Activated CD4-positive, alpha-beta T cell treated with anti-CD3 and anti-CD28 coated beads for 36 hours (primary cell): ENCODE measurements at places on chromosomes 6 and 20. TPM values are rescaled to one million over a fixed set of nuclear protein-coding genes. Genes with fewer than 3 reads are reported as not detected.

SOX4 gene
- 2.5 TPM for total RNA-seq

OR12D3 gene
- total RNA-seq, result not detected

GRCh38 chr6:74283532-74283931, 587.5 kb downstream of the CD109 start:
- no peak for DNase-seq

DNA sequence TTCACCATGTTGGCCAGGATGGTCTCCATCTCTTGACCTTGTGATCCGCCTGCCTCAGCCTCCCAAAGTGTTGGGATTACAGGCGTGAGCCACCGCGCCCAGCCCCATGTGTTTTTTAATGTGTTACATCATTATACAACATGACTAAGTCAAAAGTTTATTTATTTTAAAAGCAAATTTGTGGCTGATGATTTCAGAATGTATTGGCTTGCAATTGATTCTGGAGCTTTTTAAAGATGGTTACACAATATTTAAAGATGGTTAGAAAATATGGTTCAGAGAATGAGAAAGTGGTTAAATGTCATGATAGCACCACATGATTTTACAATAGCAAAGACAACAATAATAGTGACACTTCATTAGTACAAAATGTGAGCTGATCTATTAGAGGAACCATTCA, 80.5 kb downstream of the SASH1 start:
- no peak for DNase-seq

DEF6 gene
- 86.6 TPM for total RNA-seq

DNA sequence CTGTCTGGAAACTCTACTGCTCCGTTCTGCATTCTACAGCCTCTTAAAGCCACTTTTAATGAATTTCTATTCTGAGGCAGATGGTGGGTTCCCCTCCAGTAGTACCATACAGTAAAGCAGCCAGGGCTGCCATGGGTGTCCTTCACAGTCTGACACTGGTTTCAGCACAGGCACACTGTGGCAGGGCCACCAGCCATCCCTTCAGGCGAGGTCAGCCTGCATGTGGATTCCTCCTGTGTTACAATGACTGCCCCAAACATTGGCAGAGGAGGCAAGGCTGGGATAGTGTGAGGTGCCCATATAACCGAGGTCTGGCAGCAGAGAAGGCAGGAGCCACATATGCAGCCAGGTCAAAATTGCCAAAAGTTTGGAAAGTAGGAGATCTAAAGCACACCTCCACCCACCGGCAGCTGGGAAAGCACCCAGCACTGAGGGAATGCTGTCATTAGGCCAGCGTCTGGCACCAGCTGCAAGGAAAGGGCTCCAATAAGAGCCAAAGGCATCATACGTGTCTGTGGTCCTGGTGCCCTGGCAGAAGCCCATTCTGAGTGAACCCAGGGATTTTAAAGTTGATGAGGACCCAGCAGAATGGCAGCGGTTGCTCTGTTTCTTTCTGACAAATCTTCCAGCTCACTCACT, 24.0 kb downstream of the STK35 start:
- no peak for DNase-seq

GRCh38 chr20:4726710-4727397, 5.1 kb downstream of the PRND start:
- DNase-seq, result peak; percentile 77

GRCh38 chr20:57350081-57350710, 859 bp upstream of the RAE1 start:
- no peak for DNase-seq

DNA sequence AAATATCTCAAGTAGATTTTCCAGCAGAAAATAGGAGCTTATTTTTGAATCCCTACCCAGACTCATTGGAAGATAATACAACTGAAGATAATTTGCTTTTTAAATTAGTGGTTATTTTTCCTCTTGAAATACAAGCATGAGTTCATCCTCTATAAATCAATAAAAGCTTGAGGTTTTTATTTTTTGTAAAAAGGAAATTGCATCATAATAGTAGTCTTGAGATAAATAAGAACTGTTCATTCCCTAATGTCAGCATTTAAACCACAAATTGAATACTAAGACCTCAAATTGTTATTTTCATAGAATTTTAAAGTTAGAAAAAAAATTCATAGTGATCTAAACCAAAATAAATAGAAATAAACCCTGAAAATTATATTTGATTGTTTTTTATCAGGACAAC, 719.1 kb downstream of the CD109 start:
- DNase-seq, result no peak

GRCh38 chr6:108592371-108593337, 31.9 kb downstream of the FOXO3 start:
- DNase-seq, result peak; percentile 66

DNA sequence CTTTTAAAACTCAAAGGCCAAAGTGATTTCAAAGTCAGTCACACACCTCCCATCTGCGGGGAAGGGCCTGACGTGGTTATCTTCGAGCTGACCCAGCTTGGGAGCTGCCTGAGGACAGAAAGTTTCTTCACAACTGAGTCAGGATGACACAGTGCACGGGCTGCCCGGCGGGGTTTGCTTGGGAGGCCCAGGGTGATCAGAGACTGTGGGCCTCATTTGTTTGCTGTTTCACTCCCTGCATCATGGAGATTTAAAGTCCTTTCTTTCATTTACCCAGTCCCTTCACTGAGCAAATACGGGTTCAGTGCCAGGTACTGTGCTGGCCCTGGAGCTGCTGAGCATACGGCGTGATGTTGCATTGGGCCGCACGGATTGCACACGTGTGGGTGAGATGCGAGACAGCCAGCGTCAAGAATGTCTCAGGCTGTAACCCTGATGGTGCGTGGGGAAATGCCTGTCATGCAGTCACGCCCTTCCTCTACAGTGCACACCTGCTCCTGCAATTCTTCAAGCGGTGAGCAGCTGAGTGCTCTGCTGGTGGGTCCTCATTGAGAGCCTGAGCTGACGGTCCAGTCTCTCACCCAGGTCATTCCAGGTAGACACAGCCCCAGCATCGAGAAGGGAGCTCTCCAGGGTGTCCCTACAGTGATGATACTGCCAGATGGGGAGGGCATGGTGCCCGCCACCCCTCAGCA, 82.7 kb upstream of the PMEPA1 start:
- no peak for DNase-seq

DNA sequence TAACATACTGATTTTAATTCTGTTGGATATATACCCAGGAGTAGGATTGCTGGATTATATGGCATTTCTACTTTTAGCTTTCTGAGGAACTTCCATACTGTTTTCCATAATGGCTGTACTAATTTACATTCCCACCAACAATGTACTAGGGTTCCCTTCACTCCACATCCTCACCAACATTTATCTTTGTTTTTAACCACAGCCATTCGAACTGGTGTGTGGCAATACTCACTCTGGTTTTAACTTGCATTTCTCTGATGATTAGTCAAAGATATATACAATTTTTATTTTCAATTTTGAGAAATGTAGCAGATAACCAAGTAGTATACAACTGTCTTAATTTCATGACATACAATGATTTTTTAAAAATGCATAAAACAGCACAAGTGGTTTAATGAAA, 30.3 kb upstream of the ADGRG6 start:
- no peak for DNase-seq

DNA sequence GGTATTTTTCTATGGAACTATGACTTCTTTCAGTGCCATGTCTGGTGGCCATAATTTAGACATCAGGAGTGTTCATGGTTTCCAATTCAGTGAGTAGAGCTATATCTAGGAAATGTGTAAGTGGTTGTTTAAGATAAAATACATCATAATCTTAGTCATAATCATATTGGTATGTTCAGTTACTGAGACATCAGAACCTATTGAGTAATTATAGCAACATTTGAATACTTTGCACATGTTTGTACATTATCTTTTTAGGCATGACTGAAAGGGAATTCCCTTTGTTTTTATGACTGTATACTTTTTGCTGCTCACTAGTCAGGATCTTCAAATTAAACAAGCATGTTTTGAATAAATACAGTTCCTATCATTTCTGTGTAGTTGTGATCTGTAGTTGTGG, 64.0 kb downstream of the STXBP5 start:
- no peak for DNase-seq

DNA sequence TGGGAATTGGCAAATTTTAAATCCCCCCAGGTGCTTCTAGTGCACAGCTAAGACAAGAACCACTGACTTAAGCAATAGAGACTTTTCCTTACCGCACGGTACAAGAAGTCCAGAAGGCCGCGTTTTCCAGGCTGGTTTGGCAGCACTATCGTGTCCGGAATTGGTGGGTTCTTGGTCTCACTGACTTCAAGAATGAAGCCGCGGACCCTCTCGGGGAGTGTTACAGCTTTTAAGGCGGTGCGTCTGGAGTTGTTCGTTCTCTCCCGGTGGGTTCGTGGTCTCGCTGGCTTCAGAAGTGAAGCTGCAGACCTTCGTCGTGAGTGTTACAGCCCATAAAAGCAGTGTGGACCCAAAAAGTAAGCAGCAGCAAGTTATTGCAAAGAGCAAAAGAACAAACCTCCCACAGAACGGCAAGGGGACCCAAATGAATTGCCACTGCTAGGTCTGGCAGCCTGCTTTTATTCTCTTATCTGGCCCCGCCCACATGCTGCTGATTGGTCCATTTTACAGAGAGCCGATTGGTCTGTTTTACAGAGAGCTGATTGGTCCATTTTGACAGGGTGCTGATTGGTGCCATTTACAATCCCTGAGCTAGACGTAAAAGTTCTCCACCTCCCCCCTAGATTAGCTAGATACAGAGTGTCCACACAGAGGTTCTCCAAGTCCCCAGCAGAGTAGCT, 264.5 kb downstream of the PREX1 start:
- peak; percentile 17 for DNase-seq

GRCh38 chr6:12923644-12924235, 207.2 kb downstream of the PHACTR1 start:
- DNase-seq, result no peak

- peak; percentile 89 for DNase-seq
Measured at GRCh38 chr6:28943557-28944411, 20.0 kb upstream of the TRIM27 start.

DNA sequence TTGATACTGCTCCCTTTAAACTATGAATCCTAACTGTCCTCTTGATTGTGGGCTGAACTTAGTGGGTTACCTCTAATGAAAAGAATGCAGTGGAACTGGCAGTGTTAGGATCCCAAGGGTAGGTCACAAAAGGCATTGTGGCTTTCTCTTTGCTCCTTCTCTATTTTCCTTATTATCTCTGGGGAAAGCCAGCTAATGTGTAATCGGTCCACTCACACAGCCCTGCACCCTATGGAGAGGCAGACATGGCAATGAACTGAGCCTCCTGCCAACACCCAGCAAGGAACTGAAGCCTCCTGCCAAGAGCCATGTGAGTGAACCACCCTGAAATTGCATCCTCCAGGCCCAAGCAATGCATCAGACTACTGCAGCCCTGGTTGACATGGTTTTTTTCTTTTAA, 24.6 kb upstream of the ZNF133 start:
- DNase-seq, result no peak

DNA sequence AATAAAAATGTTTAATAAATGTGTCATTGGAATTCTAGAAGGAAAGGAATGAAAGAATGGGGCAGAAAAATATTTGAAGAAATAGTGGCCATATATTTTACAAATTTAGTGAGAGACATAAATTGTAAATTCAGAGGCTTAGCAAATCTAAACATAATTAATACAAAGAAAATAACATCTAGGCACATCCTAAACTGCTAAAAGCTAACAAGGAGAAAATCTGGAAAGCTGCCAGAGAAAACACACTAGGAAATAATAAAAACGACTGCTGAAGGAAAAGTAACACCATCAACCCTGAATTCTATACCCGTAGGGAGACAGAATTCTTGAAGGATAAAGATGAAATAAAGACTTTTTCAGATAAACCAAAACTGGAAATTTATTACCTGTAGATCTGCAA, 23.8 kb downstream of the CYB5R4 start:
- DNase-seq, result no peak

OSBPL2 gene
- 19.2 TPM for total RNA-seq
